Germinal center (tissue), 1 donor: ENCODE measurements at places on chromosomes 2 and 18.

- no peak for DNase-seq
These were observed 90.1 kb upstream of the SMAD2 start for GRCh38 chr18:48020337-48021250.

- no peak for DNase-seq
These were observed 616.8 kb downstream of the NR4A2 start for GRCh38 chr2:155715705-155716104.

DNA sequence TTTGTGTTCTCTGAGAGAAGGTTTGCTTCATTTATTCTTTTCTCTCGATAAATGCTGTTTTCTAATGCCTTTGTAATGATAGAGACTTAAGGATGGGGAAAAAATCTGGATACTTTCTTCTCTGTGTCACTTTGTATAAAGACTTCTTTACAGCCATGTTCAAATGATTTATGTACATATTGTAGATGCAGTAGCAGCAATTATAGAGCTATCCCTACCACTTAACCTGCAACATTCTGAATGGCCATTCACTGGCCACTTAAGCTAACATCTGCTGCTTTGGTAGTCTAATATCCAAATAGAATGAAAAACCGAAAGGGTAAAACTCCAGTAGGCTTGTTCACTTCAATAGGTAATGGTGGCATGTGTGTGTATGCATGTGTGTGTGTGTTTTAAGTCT lies 97.8 kb downstream of the CSRNP3 start:
- no peak for DNase-seq

- no peak for DNase-seq
These were observed 264.1 kb downstream of the RPIA start for GRCh38 chr2:88955607-88956006.

- DNase-seq, result no peak
These were observed 25.3 kb downstream of the DYNAP start for GRCh38 chr18:54616220-54616848.

DNA sequence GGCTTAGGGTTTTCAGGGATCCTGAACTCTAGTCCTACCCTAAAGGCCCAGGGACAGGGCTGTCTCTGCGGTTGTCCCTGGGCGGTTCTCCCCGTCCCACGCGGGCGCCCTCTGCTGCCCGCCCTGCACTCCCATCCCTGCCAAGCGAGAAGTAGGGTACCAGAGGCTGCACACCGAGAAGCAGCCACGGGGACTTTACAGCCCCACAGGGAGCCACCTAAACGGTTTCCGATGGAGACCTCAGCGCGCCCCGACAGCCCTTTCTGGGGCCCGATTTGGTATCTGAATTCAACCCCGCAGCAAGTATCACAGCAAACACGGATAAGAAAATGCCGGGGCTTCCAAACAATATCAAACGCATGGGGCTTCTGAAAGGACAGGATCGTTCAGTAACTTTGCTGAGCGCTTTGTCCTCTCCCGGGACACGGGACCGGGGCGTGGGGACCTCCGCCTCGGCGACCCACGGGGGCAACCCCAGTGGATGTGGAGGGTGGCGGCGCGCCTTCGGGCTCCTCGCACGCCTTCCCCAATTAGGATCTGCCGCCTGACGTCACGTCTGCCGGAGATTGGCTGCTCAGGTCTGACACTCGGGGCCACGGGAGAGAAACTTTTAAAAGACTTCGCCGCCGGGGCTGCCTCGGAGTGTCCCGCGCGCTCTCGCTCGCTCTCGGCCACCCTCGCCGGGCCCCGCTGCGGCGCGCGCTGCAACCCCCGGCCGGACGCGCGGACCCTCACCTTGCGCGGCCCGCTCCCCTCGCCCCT lies at the start of gene LTBP1:
LTBP1 (plus strand) TSS at position 640 of the 762 bp plus-strand sequence. CDS start 372 bp downstream, outside the sequence.
- DNase-seq, result peak; percentile 87

GRCh38 chr2:8684540-8684877 lies 2.7 kb downstream of the ID2 start:
- no peak for DNase-seq
